ENCODE measurements at places on chromosomes 12 and 14.

DNA sequence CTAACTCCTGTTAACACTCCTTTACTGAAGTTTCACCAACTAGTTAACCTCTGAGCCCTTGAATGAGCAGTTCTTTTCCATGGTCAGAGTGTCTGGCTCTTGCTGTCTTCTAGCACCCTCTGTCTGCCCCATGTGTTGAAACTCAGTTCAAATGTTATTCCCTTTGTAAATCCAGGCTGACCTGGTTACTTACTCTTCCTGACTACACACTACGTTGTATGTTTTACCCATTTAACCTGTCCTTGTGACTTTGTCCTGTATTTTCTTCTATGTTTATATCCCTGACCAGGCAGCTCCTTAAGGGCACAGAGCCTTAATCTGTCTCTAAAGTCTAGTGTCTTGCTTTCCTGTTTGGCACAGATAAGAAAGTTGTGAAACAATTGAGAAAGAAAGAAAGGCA is 389.0 kb upstream of the RPL10L start:
- no peak for DNase-seq

GRCh38 chr14:28629328-28630004 is 137.1 kb upstream of the FOXG1 start:
- no peak for DNase-seq

DNA sequence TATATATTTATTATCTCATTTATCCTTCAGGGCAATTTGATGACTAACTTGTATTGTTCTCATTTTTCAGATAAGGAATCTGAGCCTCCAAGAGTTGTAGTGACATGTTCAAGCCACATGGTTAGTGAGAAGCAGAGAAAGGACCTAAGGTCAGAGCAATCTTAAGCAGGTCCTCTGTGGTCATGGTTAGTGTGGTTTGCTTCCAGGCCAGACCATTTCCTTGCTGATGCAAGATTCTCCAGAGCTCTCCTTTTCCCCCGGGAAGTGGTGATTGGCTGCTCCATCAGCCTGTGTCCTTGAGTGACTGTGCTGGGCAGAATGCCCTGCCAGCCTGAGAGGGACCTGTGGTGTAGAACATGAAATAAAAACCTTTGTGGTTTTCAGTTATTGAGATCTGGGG is 141.3 kb downstream of the KTN1 start:
- peak; percentile 93 for DNase-seq

GRCh38 chr12:85588221-85588620 is 248.0 kb downstream of the RASSF9 start:
- no peak for DNase-seq

- no peak for DNase-seq
These were observed 14.9 kb upstream of the POLR3B start for GRCh38 chr12:106342397-106343213.

DNA sequence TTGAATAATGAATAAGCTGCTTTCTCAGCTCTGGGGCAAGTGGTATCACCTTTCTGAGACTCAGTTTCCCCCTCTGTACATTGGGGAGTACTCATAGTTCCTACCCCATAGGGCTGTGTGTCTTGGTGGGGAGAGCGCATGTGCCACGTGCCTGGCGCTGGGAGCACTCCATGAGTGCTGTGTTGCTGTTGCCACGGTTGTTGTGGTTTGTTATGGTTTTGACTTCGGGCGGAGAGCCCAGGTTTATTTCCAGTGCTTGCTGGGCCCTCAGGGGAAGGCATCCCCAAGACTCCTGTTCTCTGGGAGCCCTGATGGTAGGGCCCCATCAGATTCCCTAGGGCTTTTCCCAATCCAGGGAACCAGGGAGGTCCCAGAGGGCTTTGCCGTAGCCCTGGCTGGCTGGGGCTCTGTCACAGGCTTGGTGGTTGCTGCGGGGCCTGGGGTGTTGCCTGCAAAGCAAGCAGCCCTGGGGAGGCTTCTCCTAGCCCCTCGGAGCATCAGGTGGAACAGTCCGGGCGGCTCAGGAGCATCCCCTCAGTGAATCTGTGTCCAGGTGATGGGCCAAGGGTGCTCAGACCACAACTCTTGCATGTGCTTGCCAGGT is 18.6 kb downstream of the SH2B3 start:
- DNase-seq, result no peak

- peak; percentile 59 for DNase-seq
These were observed 7.8 kb downstream of the CTDSP2 start for GRCh38 chr12:57838594-57839302.

GRCh38 chr12:90253674-90254181 is 545.1 kb upstream of the ATP2B1 start:
- DNase-seq, result peak; percentile 100

GRCh38 chr14:91246051-91246852 is 1.7 kb upstream of the GPR68 start:
- no peak for DNase-seq

DNA sequence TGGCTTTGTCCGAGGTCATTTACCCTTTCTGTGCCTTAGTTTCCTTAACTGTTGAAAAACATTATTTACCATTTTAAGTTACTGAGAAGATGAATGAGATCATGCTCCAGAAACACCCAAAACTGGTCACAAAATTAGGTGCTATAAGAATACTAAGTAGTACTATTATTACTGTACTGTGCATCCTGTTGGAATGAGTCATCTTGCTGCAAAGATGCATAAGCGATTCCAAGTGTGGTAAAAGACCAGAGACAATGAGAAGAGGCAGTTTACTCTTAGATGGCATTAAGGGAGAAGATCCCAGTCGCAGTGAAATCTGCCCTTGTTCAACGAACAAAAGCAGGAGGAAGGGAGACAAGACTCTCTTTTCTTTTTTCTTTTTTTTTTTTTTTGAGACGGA is 4.2 kb upstream of the PLEKHA5 start:
- no peak for DNase-seq

DNA sequence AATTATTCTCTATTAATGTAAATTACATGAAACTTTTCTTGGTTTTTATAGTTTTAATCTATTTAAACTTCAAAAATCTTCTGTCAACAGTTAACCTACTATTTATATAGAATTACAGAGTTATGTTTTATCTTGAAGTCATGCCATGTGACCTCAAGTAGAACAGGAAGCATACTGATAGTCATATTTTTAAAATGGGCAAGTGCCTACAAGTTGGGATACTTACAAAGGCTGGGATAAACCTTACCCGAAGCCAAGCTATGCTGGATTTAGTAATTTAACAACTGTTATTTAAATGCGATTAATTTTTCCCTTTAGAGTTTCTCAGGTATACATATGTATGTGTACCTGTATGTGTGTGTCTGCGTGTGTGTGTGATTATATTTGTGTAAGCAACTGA is 266.9 kb downstream of the RASSF9 start:
- no peak for DNase-seq

DNA sequence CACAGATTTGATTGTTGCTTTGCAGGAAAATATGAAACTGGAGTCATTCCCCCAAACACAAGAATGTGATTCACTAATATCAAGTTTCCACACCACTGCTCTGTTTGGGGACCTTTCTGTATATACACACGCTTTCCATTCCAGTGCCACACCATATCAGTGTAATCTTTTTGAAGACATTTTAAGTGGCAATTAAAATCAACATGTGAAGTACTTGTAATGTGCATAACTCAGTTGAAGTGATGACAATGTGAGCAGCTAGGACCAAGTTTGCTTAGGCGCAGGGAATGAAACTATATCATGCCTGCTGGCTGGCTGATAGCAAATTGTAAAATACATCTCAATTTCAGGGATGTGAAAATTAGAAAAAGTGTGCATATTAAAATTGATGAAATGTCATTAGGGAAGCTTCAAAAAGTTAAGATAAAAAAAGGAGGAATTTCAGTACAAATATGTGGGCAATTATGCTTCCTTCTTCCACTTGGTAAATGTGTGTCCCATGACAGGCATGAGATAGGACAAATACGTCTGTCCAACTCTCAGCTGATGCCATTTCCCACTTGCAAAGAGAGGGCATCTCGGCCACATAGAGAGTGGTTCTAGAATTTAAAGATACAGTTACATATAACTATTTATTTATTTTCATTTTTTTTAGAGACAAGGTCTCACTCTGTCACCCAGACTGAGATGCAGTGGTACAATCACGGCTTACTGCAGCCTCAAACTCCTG is 43.7 kb downstream of the HSPB8 start:
- no peak for DNase-seq

DNA sequence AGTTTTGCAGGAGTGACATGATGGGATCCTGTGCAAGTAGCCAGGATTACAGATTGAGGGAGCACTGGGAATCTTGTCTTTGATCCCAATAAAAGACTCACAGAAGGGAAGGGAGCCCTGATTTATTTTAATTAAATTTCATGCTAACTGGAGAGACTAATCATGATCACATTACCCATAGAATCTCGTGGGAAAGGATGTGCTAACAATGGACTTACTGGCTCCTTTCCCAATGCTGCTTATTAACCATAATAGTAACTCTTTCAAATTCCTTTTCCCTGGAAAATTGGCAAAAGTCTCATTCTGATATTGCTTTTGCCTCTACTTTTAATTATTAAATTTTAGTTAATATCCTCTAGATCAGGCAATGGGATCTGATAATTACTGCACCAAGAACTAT is 174.8 kb upstream of the AVPR1A start:
- no peak for DNase-seq

- peak; percentile 69 for DNase-seq
These were observed 22.9 kb upstream of the ARL1 start for GRCh38 chr12:101430456-101430855.

DNA sequence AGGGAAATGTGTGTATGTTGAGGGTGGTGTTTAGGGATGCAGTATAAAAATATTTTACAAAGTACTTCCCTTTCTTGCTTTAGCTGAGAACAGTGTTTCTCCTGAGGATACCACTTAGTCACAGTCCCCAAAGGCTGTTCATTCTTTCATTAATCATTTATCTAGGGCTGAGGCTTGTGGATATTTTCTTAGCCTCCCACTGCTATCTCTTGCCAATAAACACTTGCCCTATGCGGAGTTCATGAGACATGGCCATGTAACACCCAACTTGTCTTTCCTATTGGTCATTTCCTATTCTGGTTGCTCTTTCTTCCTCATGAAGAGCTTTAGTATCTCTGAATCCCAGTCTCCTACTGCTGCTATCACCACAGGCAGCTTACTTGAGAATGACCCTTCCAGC is 75.1 kb downstream of the ETNK1 start:
- peak; percentile 2 for DNase-seq

GRCh38 chr12:132244724-132245295 is 84.6 kb downstream of the GALNT9 start:
- no peak for DNase-seq

Data from MV-4-11 (cell line).